ENCODE measurements at places on chromosomes 3 and 15. TPM values are rescaled to one million over a fixed set of nuclear protein-coding genes. Genes with fewer than 3 reads are reported as not detected.

The FGD5 gene
- 15.7 TPM for total RNA-seq

The MFAP1 gene
- 21.9 TPM for total RNA-seq

The VGLL3 gene
- total RNA-seq: 17.7 TPM

The MST1R gene
- 2.6 TPM for total RNA-seq

The SPESP1 gene
- 1.6 TPM for total RNA-seq

The GOLGA6A gene
- 1.0 TPM for total RNA-seq

The TMEM45A gene
- 15.7 TPM for total RNA-seq

The CHDH gene
- 0.52 TPM for total RNA-seq
